GM12878 (cell line): ENCODE measurements at places on chromosomes 3 and 15.

DNA sequence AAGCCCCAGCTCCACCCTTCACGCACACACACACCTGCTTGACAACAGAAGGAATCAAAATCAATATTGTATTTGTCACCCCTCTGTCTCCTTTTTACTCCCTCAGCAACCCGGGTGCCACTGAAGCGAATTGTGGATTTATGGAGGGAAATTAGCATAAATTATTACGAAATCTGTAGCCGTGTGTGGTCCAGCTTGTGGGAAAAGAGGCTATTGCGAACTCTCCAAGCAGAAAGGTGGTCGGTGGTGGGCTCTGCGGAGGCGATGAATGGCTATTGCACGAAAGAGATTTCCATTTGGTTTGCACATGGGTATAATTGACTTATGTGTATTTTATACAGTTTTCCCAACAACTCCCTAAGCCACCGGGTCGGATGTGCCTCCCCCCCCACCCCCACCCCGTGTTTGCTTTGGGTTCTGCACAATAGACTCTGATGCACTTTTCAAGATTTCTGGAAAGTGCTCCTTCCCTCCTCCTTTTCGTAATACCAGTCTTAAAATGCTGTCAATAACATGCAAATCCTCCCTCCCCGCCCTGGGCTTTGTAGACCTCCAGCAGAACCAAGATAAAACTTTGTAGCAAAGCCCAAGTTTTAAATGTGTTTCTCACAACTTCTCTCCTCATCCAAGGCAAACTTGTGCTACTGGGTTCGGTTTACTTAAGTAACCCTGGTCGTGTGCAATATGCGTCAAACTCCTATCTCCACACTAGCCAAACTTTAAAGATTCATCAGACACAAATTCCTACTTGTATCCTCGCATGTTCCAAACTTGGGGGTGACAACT is 3.1 kb upstream of the FOXB1 start:
- peaks cover 57% of the 10 kb centered on the region for H3K27me3 ChIP-seq
- H3K4me3 ChIP-seq, result no peak overlapping the region
- DNase-seq, result no peak
- no peaks in the 10 kb centered on the region for H3K36me3 ChIP-seq

GRCh38 chr3:197541756-197542539 is 13.8 kb downstream of the BDH1 start:
- no peak overlapping the region for H3K27ac ChIP-seq
- no peak for DNase-seq
- H3K4me1 ChIP-seq, result no peaks in the 10 kb centered on the region

DNA sequence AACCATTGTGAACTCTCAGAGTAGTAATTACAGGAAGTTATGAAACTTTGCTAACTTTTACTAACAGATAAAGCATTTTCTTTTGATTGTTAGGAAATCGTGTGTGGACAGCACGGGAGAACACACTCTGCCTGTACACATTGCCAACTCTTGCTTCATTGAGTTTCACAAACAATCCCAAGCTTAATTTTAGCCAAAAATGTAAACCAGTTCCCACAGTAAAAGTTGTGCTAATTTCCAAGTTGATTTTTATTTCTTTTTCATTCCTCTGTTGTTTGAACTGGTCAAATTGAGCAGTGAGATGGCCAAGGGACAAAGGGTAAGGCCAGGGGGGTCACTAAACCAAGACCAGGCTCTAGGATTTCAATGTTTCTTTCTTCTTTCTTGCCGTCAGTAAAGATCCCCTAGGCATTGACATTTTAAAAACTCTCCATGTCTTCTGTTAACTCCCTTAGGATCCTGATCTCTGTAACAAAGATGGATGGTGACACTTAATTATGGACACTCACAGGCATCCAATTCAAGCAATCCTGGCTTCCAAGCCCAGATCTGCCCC is 414.9 kb downstream of the RBMS3 start:
- no peak overlapping the region for H3K27ac ChIP-seq
- no peak overlapping the region for H3K4me3 ChIP-seq
- no peaks in the 10 kb centered on the region for H3K4me1 ChIP-seq
- DNase-seq, result no peak
- no peaks in the 10 kb centered on the region for H3K27me3 ChIP-seq

DNA sequence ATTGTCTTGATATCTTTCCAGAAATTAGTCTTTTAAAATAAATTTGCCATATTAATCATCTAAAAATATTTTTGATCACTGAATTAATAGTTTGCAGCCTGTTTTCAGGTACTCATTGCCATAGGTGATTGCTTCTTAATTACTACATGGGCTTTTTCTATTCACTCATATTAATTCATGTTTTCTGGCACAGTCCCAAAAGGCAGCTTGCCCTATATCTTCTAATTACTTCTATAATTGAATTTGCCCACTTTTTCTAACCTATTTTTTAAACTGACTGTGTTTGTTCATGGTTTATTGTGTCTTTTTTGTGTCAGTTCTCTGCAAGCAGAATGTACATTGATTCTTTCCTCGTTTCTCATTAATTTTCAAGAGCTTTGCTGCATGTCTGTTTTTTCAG is 85.7 kb upstream of the SOX2 start:
- DNase-seq, result no peak
- no peak overlapping the region for H3K4me3 ChIP-seq
- no peak overlapping the region for H3K27ac ChIP-seq
- no peaks in the 10 kb centered on the region for H3K4me1 ChIP-seq

DNA sequence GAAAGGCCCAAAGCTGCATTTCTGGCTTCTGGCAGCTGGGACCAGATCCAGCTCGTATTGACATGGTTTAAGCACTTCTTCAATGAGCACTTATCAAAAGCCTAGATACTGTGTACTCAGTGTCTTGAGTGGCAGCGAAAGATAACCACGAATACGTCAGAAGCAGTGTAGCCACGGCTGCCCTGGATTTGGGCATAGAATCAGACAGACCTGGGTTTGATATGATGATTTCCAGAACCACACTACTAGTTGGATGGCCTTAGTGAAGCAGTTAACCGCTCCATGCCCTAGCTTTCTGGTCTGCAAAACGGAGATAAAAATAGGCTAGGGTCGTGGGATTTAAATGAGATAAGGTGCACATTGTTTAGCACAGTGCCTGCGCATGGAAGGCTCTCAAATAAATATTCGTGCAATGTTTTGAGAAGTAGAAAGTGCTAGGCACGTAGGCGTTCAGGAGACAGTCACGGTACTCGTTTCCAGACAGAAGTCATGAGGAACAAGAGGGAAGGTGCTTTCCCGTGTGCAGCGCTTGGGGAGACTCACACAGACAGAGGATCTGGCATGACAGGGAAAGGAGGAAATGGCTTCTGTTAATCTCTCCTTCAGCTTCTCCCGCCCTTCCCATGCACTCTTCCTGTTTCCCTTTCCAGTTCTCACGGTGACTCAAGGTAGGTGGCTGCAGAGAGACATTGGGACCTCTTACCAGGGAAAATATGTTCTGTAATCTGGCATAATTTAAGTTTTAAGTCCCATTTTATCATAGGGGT is 70.3 kb downstream of the CCNL1 start:
- peaks cover 53% of the 10 kb centered on the region for H3K4me1 ChIP-seq
- H3K27me3 ChIP-seq, result no peaks in the 10 kb centered on the region
- peak; percentile 69 for DNase-seq
- H3K27ac ChIP-seq, result peak overlapping the region; percentile 97
- peak overlapping the region; percentile 52 for H3K4me3 ChIP-seq
- no peaks in the 10 kb centered on the region for H3K36me3 ChIP-seq

DNA sequence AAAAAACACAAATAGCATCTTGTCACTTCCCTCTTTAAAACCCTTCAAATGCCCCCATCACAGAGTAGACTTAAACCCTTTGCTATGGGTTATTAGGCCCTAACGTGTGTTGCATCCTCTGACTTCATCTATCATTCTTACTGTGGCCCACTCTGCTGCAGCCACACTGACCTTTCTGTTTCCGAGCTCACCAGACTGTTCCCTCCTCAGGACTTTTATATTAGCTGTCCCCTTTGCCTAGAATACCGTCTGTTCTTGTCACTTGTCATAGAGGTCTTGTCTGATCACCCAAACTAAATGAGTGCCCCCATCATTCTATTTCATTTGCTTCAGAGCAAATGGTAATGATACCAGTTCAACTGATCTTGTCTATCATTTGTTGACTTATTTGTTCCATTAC is 877 bp upstream of the FEM1B start:
- no peak for DNase-seq
- no peaks in the 10 kb centered on the region for H3K27me3 ChIP-seq
- H3K27ac ChIP-seq, result peak overlapping the region; percentile 91
- H3K4me3 ChIP-seq, result peak overlapping the region; percentile 98
- no peaks in the 10 kb centered on the region for H3K36me3 ChIP-seq

- no peak overlapping the region for H3K27ac ChIP-seq
- no peaks in the 10 kb centered on the region for H3K36me3 ChIP-seq
- no peaks in the 10 kb centered on the region for H3K4me1 ChIP-seq
- H3K27me3 ChIP-seq, result 0 out of 2 replicates have a peak, but pooled peaks cover 5% of the 10 kb centered on the region
These were observed 105.3 kb upstream of the LRIG1 start for GRCh38 chr3:66606126-66606525.

DNA sequence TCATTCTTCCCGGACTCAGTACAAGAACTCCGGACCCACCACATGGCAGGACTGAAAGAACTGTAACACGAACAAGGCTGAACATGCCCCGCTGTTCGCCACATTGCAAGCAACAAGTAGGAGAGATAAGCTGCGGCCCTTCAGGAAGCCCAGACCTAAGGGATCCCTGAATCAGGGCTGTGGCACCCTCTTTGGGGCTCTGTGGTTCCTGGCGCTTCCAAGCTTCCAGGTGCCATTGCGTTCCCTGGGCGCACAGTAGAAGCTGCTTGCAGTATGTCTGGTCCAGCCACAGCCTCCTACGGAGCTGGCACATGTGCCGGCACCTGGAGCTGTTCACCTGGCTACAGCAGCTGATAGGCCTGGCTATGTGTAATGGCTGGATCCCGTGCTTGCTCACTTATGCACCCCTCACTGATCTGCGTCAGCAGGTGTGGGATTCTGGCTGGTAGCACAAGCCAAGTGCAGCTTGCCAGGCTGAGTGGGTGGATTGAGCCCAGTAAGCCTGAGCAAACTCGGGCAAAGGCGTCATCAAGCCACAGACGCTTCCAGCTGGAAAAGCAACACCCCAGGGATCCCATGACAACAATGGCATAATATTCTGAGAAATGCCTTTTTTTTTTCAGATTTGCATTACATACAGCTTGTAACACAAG is 748.6 kb upstream of the GBE1 start:
- no peaks in the 10 kb centered on the region for H3K36me3 ChIP-seq
- no peak overlapping the region for H3K27ac ChIP-seq
- H3K27me3 ChIP-seq, result no peaks in the 10 kb centered on the region
- H3K4me1 ChIP-seq, result no peaks in the 10 kb centered on the region

GRCh38 chr3:192929755-192930547 is 12.3 kb upstream of the MB21D2 start:
- H3K4me1 ChIP-seq, result no peaks in the 10 kb centered on the region
- H3K27me3 ChIP-seq, result no peaks in the 10 kb centered on the region
- H3K27ac ChIP-seq, result no peak overlapping the region
- H3K4me3 ChIP-seq, result no peak overlapping the region
- H3K36me3 ChIP-seq, result no peaks in the 10 kb centered on the region

DNA sequence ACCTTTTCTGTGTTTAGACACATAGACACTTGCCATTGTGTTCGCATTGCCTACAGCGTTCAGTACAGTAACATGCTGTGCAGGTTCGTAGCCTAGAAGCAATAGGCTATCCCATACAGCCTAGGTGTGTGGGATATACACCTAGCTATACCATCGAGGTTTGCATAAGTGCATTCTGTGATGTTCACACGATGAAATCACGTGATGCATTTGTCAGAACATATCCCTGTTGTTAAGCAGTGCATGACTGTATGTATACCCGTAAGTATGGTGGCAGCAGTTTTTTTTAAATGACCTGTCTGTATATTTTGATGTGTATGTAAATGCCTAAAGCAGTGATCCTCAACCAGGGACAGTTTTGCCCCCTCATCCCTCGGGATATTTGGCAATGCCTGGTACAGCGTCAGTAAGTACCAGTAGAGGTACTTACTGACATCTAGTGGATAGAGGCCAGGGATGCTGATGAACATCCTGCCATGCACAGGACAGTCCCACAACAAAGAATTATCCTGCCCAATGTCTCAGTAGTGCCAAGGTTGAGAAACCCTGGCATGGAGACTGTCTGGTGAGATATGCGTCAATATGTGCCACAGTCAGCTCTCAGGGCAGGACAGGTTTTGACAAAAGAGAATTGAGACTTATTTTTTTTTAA is 129.1 kb downstream of the HCN4 start:
- H3K36me3 ChIP-seq, result no peaks in the 10 kb centered on the region
- no peak overlapping the region for H3K4me3 ChIP-seq
- DNase-seq, result no peak
- H3K27me3 ChIP-seq, result no peaks in the 10 kb centered on the region

- H3K27me3 ChIP-seq, result no peaks in the 10 kb centered on the region
- H3K27ac ChIP-seq, result no peak overlapping the region
- H3K4me3 ChIP-seq, result no peak overlapping the region
- no peak for DNase-seq
- no peaks in the 10 kb centered on the region for H3K4me1 ChIP-seq
These were observed 234.2 kb upstream of the MCTP2 start for GRCh38 chr15:93997071-93997658.

- H3K27ac ChIP-seq, result no peak overlapping the region
- H3K36me3 ChIP-seq, result no peaks in the 10 kb centered on the region
- no peaks in the 10 kb centered on the region for H3K27me3 ChIP-seq
- no peak for DNase-seq
These were observed 149.6 kb downstream of the MYLK start for GRCh38 chr3:123734527-123734902.

DNA sequence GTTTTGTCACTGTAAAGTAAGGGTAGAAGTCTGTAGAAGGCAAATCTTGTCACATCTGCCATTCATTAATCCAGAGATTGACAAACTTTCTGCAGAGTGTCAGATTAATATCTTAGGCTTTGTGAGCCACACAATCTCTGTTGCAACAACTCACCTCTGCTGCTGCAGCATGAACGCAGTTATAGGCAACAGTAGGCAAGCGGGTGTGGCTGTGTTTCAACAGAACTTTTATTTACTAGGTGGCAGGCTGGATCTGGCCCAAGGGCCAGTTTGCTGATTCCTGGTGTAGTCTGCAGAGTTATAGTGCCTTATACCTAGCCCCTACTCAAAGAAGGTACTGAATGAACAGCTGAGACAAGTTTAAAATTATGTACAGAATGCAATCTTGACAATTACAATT is 396.7 kb downstream of the FOXP1 start:
- DNase-seq, result no peak
- no peak overlapping the region for H3K27ac ChIP-seq
- no peaks in the 10 kb centered on the region for H3K27me3 ChIP-seq
- no peaks in the 10 kb centered on the region for H3K36me3 ChIP-seq
- no peak overlapping the region for H3K4me3 ChIP-seq
- no peaks in the 10 kb centered on the region for H3K4me1 ChIP-seq

- H3K36me3 ChIP-seq, result no peaks in the 10 kb centered on the region
- no peak for DNase-seq
- H3K4me3 ChIP-seq, result no peak overlapping the region
- H3K27me3 ChIP-seq, result no peaks in the 10 kb centered on the region
These were observed 326.8 kb upstream of the ROBO1 start for GRCh38 chr3:80094589-80094988.
